ENCODE measurements at places on chromosomes 7 and 10. TPM values are rescaled to one million over a fixed set of nuclear protein-coding genes. Genes with fewer than 3 reads are reported as not detected.

GRCh38 chr7:50153148-50153547, 60.1 kb upstream of the ZPBP start:
- peak; percentile 57 for ATAC-seq

- ATAC-seq, result peak; percentile 72
Measured at GRCh38 chr10:96380821-96381220, 22.0 kb upstream of the OPALIN start.

- peak; percentile 11 for ATAC-seq
Measured at GRCh38 chr10:34721208-34721840, 93.8 kb downstream of the PARD3 start.

GRCh38 chr7:101874028-101874427, 56.6 kb downstream of the CUX1 start:
- ATAC-seq, result no peak

DNA sequence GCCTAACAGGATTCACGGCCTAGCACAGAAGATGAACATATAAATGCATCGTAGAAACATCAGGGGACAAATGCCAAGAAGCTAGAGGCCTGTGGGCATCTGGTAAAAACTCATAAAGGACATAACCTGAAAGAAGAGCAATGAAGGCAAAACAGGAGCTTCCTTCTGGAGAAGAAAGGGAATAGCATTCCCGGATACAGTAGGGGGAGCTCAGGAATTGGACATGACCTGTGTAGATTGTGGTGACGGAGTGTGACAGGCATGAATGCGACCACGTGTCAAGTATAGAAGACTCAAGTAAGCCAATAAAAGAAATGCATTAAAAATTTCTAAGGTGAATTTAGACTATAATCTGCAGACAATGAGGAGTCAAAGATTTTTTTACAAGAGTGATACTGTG, 270.1 kb downstream of the AGMO start:
- ATAC-seq, result peak; percentile 72

PAOX gene
- total RNA-seq, result 3.2 TPM

TNRC18 gene
- 117 TPM for total RNA-seq

CABCOCO1 gene
- total RNA-seq, result 1.4 TPM

NEBL gene
- total RNA-seq, result 76.4 TPM

CDHR3 gene
- total RNA-seq, result 7.2 TPM
